Skeletal muscle cell (primary cell): ENCODE measurements at places on chromosomes 1 and 21.

DNA sequence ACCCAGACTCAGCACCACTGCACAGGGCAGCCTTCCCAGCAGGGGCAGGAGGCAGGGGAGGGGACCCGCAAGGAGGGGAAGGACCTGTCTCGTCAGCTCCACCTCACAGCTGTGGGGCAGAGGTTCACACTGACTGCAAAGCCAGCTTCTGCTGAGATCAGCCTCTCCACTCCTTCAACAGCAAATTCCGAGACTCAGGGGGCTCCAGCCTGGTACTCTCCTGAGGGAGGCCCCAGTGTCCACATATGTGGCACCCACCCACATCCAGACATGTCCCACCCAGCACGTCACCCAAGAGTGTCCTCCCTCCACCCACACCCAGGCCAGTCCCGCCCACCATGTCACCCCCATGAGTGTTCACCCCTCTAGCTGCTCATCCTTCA lies 329.5 kb downstream of the NPHP4 start:
- DNase-seq, result no peak

GRCh38 chr21:46621457-46622182 lies 13.9 kb upstream of the PRMT2 start:
- DNase-seq, result no peak

DNA sequence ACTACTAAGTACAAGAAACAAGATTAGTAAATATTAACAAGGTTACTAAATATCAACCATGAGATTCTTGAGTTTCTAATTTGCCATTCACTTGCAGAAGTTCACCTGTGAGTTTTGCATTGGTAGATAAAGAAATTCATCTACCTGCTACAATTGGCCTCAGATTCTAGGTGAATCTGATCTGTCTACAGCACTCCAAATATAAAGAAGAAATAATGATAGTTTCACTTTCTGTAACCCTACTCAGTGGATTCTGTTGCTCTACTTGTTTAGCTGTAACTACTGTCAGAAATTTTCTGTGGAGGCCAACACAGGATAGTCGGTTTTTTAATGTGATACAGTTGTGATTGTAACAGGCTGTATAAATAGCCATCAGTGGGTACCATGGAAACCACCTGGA lies 118.6 kb downstream of the NR5A2 start:
- DNase-seq, result no peak

- DNase-seq, result peak; percentile 25
These were observed 15.8 kb upstream of the S100A11 start for GRCh38 chr1:152052606-152053005.

DNA sequence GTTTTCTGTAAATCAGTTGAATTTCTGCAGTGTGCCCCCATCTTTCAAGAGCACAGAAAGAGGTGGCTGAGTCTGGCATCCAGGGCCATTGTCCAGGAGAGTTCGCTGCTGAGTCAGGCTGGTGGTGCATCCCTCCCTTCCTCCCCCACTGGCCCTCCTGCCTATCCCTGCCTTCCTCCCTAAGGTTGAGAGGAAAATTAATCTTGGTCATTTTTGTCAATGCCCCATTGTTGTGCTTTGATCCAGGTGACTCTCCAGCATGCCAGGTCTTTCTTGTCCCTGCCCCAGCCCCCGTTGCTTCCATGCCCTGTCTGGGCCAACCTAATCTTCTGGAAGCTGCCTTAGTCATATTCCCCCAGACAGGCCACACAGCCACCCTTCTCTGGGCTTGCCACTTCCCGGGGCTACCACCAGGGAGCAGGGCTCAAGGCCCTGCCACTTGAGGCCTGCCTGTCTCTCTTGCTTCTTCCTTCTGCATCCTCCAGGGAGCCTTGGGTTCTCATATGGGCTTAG lies 26.6 kb downstream of the PROK1 start:
- no peak for DNase-seq

DNA sequence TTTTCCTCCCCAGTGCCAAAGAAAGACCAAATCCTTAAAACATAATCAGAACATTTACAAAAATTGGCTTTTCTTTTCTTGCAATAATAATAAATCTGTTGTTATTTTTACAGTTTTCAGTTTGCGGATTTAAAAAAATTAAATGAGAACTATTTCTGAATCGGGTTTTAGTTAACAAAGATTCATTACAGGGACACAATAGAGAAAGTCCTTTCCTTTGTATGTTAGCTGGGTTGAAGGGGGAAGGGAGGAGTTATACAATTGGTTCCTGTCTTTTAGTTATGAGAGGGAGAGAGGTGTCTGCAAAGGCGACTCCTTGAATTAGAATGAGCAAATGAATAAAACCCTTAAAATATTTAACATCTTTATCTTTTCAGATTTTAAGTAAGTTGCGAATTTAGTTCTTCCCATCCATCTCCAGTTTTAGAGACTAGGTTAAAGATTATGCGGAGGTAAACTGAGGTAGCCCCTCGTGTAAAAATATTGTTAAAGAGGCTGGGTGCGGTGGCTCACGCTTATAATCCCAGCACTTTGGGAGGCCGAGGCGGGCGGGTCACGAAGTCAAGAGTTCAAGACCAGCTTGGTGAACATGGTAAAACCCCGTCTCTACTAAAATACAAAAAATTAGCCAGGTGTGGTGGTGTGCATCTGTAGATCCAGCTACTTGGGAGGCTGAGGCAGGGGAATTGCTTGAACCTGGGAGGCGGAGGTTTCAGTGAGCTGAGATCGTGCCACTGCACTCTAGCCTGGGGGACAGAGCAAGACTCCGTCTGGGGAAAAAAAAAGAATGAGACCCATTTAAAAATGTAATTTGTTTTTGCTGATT lies 3.9 kb downstream of the SPEN start:
- no peak for DNase-seq

- no peak for DNase-seq
These were observed 12.4 kb upstream of the BCAR3 start for GRCh38 chr1:93694039-93694438.

DNA sequence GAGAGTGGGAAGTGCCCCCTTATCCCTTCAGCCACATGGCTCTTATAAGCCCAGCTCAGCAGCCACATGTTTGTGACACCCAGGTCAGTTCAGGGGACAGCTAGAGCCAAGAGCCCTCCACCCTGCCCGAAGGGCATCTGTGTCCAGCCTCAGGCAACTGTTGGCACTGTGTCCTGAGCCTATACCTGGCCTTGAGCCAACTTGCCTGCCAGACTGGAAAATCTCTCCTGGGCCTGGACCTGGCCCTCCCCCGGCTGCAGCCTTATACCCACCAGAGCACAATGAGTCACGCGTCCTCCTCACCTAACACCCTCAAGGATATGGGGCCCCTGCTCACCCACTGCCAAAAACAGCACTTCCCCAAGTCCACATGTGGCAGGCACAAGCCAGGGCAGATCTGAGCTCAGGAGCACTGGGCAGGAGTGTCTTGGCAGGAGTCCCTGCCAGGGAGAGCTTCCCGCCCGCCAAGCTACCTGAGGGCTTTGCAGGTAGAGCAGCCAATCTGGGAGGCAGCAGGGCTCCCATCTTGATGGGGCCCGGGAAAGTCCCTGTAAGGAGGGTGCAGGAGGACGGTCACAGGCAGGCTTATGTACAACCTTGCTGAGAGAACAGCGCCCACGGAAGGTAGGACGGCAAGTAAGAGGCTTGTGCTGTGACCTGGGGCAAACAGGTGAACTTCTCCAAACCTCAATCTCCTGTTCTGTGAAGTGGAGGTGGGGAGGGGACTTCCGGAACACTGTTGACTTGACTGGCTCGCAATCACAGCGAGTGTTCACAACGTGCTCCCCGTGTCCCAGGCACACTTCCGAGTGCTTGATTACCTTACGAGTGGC lies 19.8 kb upstream of the HSPG2 start:
- no peak for DNase-seq

DNA sequence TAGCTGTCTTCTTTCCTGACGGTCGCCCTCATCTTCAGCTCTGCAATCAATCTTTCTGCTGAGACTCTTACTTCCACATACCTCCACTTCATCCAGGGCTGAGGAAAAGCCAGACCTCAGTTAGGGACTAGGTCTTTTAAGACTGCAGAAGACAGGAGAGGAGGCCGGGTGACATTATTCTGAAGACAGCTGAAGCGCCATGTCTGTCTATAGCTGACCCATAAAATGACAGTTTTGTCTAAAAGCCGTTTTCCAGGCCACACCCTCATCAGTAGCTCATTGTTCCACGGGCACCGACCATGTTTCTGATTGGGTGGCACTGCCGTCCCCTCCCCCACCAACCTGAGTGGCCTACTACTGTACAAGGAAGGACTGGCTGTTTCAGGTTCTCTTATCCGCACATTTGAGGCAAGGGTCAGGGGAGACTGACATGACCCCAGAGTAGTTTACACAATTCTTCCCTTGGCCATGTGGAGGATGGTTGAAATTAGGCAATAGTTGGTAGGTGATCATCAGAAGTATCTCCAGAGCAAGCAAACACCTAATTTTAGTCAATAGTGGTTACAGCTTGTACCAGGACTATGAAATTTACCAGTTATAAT lies at the start of gene ADCY10:
ADCY10 (minus strand) TSS at position 240 of the 602 bp plus-strand sequence. CDS start 8,994 bp downstream, outside the sequence.
- no peak for DNase-seq

GRCh38 chr1:214136324-214136919 lies 144.5 kb upstream of the SMYD2 start:
- no peak for DNase-seq

- DNase-seq, result no peak
These were observed 28.3 kb downstream of the TTC3 start for GRCh38 chr21:37101384-37101783.

GRCh38 chr1:100240631-100241030 lies 9.0 kb downstream of the DBT start:
- DNase-seq, result no peak

- DNase-seq, result peak; percentile 92
These were observed 23.2 kb downstream of the NUAK2 start for GRCh38 chr1:205298191-205298994.

DNA sequence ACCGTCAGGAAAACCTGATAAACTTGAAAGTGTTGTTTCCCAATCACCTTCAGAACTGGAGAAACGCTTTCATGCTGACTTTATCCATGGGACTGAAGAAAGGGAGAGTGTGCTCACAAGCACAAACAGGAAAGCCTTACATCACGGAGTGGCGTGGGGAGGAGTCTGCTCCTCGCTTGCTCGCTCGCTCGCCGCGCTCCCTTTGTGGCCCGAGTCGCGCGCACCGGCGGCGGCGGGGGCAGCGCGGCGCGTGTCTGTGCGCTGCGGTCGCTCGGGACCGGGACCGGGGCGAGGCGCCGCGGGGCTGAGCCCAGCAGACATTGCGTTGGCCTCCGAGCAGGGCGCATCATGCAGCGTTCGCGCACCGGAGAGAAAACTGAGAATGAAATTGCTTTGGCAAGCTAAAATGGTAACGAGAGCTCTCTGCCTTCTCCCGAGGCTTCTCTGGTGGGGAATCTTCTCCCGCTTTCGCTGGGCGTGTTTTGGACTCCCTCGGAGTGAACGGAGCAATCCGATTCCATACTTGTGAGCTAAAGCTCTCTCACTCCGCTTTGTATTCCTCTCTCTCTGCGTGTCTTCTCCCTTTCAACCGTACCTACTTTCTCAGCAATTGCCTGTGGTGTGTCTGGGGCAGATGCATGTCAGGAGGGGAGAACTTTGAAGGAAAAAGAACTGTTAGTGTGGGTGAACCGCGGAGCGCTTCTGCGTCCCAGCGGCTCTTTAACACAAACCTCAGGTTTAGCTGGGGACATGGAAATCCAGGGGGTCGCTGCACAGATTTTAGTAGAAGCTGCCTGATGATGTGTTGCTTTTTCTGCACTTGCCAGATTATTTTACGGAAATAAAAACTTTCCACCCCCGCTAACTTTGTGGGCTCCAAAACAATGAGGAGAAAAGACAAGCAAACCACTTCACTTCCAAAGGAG lies at the start of gene RGL1:
RGL1 (plus strand) TSS at position 205 of the 926 bp plus-strand sequence; CDS start at position 383, 178 bp downstream.
- peak; percentile 33 for DNase-seq
